ENCODE measurements at places on chromosomes 1 and 21.

- DNase-seq = no peak
These were observed 14.1 kb upstream of the KIAA0040 start for GRCh38 chr1:175206687-175207086.

GRCh38 chr21:43190951-43191350, 22.1 kb downstream of the CRYAA start:
- no peak for DNase-seq

DNA sequence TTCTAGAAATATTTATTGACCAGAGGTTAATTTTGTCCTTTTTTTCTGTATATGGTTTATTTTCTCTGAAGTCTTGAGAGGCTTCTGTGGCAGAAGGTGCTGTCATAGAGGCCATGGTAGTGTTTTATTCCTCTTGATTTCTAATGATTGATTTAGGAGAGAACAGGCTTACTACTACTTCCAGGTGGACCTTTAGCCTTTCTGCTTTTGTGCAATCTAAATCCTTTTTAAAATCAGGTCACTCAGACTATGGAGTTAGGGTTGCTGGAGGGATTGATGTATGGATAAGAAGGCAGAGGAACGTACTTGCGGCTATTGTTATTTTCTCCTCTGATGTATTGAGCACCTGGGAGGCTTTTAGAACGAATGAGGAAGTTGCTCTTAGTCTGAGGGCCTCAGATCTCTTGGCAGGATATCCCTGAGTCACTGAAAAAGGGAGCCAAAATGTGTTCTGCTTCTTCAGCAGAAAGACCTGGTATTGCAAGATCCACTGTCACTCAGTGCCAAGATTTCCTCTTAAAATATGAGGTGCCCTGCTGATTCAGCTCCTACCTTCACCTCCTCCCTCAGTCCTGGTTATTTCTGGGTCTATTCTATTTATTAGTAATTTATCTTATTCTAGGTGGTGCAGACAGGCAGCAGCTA, 277.4 kb downstream of the ZNF648 start:
- DNase-seq = peak; percentile 6

GRCh38 chr1:162502928-162503327, 5.3 kb downstream of the UHMK1 start:
- DNase-seq = no peak

- no peak for DNase-seq
These were observed 5.7 kb upstream of the C1orf162 start for GRCh38 chr1:111467865-111468716.

GRCh38 chr1:19187852-19188251, 22.2 kb downstream of the UBR4 start:
- no peak for DNase-seq

- no peak for DNase-seq
These were observed 65.8 kb downstream of the AK5 start for GRCh38 chr1:77347646-77348045.

- DNase-seq = no peak
These were observed 62.4 kb downstream of the RERE start for GRCh38 chr1:8754993-8755392.

DNA sequence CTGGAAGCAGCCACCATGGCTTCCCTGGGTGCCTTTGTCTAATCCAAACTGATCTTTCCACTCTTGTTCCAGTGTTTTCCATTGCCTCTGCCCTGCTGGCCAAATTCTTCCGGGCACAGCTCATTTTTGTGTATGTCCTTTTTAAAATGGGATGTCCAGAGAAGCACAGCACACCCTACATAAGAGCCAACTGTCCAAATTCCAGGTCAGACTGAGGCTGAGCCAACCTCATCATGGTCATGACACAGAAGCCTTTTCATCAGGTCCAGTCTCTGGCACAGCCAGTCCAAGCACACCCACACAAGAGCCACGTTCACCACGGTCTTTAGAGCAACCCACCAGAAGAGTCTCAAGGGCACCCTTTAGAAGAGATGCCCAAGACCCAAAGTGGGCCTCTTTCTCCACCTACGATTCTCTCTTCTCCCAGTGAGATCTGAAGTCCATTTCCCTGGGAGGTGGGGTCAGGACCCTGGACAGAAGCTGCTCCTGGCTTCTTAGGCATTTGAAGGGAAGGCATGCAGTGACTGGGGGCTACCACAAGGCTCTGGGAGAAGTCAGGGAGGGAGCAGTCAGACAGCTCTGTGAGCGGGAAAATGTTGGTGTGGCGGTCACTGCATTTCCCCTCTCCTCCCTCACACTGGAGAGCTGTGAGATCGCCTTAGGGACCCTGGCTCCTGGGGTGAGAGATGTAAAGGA, 53.2 kb downstream of the SYT2 start:
- DNase-seq = peak; percentile 13

GRCh38 chr21:43340491-43341377, 86.2 kb downstream of the SIK1 start:
- no peak for DNase-seq

GRCh38 chr1:223215026-223215425, 72.0 kb upstream of the TLR5 start:
- no peak for DNase-seq

- no peak for DNase-seq
These were observed 44.7 kb downstream of the SLC44A3 start for GRCh38 chr1:94864821-94865220.

DNA sequence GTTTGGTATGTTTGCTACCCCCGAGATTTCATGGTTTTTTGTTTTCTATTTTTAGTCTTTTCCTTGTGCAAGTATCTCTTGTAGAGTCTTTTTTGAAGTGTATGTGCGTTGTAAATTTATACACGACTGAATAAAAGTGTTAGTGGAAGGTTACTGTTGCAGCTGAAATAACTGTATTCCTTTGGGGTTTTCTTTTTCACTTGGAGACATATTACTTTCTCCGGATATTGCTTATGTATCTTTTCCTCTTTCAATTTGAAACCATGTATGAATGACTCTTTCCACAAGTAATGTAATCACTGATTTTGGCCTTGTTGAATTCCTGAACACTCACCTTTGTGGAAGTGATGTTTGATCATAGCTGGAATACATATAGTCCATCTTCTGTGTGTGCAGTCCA, 956 bp downstream of the URB2 start:
- DNase-seq = no peak

DNA sequence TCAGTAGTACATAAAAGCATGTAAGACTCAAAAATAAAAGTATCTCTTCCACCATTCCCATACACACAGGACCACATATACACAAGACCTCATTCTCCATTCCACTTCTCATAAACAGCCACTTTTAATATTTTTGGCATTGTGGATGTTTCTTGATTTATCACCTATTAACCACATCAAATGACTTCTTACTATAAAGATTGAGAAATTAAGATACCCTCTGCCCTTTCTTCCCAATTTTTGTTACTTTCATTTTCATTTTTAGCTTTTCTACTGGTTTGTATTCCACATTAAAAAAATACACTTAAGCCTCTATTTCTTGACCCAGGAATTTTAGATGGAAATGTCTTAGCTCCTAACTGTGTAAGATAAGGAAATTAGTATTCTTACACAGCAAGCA, 22.8 kb downstream of the AKT3 start:
- DNase-seq = no peak

GRCh38 chr1:65558215-65558614, 137.7 kb downstream of the LEPR start:
- DNase-seq = no peak

- DNase-seq = no peak
These were observed 28.3 kb downstream of the SCP2 start for GRCh38 chr1:52955129-52955970.

DNA sequence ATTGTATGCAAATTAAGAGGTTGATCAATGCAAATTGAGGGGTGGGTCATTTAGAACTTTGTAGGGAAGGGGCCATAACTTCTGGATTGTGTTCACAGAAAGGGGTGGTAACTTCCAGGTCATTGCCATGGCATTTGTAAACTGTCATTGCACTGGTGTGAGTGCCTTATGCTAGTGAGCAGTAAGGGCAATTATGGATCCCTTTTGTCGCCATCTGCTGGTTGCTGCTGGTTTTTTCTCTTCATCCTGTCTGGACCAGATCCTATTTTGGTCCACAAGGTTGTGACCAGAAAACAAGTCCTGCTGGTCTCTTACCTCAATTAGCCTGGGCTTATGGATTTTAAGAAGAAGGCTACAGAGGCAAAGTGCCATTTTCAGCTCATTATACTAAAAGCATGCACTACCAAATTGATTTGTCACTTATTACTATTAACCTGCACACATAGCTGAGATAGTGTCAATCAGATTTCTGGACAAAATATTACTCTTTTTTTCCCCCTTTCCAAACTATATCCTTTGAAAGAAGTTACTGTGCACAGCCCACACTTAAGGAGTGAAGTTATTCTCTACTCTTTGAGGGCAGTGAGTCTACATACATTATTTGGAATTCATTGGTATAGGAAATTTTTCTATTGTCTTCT, 196.2 kb downstream of the ZC3H11B start:
- peak; percentile 49 for DNase-seq

- DNase-seq = no peak
These were observed 354.4 kb downstream of the RYR2 start for GRCh38 chr1:237396426-237396825.

- DNase-seq = no peak
These were observed 108.2 kb downstream of the MRPS6 start for GRCh38 chr21:34181431-34182039.

- DNase-seq = no peak
These were observed 1.2 kb upstream of the NEGR1 start for GRCh38 chr1:72283307-72284083.

DNA sequence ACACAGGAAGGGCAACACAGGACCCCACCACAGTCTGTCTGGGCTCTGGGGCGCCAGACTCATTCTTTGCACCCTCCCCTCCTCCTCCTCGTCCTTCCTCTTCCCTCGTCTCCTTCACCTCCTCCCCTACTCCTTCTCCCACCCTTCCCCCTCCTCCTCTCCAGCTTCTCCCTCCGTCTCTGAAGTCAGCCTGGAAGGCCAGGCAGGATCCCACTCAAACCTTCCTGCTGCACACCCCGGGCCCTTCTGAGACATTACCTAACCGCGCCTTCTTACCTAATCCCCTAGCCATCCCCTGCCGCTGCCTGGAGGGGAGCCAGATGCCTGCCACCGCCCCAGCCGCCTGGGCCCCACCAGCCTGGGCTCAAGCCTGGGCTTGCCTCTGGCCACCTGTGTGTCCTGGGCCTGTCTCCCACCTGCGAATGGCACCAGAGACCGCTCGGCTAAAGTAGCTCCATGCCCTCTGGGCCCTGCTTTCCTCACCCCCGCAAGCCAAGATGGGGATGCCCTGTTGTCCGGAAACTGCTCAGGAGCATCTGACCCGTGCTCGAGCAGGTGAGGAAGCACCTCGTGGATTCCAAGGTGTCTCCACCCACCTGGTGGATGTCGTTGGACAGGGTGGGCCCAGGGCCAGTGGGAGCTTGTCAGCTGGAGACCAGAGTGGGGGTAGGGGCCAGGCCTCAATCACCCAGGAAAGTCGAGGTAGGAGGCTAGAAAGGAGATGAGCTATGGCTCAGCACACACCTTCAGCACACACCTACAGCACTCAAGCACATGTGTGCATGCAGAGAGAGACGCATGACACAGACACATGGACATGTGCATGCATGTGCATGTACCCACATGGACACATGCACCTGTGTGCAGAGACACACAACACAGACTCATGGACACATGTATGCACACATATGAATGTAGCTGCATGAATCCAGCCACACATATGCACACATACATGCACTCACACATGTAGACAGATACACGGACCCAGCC, 31.9 kb downstream of the WNT9A start:
- no peak for DNase-seq

- DNase-seq = peak; percentile 76
These were observed 85.5 kb downstream of the CLIC4 start for GRCh38 chr1:24830680-24831272.

- DNase-seq = no peak
These were observed 25.7 kb downstream of the TRIM33 start for GRCh38 chr1:114485286-114485685.

DNA sequence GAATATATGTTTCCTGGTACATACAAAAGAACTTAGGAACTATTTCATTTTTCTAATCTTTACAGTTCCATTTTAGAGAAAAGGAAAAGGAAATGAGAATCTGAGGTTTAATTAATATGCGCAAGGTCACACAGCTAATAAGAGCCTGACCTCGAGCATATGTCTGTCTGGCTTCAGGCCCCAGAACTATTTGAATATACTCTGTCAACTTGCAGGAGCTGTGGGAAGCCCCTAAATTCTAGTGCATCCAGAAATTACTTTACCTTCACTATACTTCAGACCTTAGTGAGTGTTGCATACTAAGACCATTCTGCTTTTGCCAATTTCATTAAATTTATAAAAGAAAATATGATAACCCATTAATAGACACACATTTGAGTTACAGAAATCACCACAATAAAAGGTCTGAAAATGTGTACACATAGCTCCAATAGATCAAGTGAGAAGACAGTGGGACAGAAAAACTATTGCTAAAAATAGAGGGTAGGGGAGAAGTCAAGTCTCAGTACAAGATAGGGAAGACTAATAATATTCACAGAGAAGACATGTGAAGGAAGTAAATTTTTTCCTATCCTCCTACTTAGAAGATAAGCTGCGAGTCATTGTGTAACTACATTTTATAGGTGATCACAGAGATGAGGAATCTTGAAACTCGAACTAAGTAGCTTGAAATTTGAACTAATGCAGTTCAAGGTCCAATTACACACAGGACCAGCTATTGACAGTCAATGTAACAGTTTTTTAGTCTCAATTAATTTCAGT, 3.8 kb downstream of the RGS13 start:
- DNase-seq = no peak

DNA sequence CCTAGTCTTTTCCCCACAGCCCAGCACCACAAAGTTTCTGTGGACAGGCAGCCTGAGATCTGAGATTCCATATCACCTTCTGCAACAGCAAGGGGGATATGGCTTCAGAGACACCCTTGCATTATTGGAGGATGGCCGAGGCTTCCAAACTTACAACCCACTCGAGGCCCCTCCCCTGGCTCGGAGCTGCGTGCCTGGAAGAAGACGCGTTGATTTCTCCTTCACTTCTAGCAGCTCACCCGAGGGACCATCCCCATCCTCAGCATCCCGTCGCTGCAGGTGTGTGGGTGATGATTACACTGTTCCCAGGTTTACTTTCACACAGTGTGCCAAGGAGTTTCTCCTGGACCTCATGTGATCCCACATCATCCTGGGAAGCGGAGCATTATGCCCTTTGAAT, 277.9 kb downstream of the MATN1 start:
- no peak for DNase-seq

DNA sequence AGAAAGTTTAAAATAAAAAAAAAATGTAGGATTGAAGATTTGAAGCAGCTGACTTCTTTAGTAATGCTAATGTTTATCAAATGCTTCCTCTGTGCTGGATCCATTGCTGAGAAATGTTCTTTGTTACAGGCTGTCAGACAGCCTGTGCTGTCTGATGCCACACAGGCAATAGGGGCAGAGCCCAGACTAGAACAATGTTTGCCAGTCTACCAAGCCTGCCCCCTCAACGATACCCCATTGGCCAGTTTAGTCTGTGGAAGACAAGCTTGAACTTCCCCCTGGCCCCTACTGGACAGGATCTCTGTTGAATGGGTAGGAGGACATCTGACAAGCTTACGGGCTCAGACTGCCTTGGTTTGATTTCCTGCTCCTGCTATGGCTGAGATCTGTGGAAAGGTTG, 79.4 kb downstream of the PAPPA2 start:
- no peak for DNase-seq

- DNase-seq = no peak
These were observed 262.6 kb downstream of the CAMTA1 start for GRCh38 chr1:7047866-7048265.
